Muscle of arm (tissue), 14 donors: ENCODE measurements at places on chromosomes 3 and 15. TPM values are rescaled to one million over a fixed set of nuclear protein-coding genes. Genes with fewer than 3 reads are reported as not detected.

Gene RTP1
- polyA plus RNA-seq, result 0.46 TPM

Gene LDHAL6B
- 0.11 TPM for polyA plus RNA-seq

Gene CACNA1D
- 1.7 TPM for polyA plus RNA-seq

Gene EFHB
- 0.19 TPM for polyA plus RNA-seq

Gene NBEAL2
- 10.9 TPM for polyA plus RNA-seq

Gene C3orf85
- polyA plus RNA-seq, result not detected

Gene PDZRN3
- polyA plus RNA-seq, result 90.3 TPM

Gene FOXL2
- polyA plus RNA-seq, result not detected

Gene HRG
- polyA plus RNA-seq, result 0.12 TPM
